ENCODE measurements at places on chromosomes 4 and X.

- DNase-seq = no peak
Measured at GRCh38 chr4:97038146-97038516, 1105.1 kb downstream of the STPG2 start.

DNA sequence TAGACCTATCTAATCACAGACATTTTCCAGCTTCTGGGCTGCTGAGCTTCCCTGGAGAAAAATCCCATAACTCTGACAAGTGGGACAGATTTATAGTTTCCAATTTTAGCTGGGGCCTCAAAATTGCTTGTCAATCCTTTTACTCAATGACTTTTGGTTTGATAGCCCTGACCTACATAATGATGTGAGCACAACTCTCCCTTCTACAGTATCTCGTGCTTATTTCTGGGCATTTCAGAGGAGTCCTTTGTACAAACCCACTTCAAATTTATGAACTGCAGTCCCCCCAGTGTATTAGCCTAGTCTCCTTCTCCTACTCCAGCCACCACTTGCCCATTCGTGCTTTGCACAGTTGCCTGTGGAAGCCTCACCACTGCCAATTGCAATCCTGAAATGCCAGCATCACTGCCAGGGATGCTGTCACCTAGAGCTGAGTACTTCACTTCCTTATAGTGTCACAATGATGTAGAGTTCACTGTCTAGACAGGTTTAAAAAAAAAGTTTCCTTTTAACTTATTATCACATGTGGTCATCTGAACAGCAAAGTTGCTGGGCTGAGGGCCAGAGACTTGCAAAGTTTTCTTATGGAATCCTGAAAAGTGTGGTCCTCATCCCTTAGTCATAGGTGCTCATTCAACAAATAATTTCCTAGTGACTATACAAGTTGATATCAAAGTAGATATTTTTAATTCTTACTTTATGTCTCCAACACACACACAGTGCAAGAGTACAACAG, 21.2 kb downstream of the TRAM1L1 start:
- DNase-seq = no peak

DNA sequence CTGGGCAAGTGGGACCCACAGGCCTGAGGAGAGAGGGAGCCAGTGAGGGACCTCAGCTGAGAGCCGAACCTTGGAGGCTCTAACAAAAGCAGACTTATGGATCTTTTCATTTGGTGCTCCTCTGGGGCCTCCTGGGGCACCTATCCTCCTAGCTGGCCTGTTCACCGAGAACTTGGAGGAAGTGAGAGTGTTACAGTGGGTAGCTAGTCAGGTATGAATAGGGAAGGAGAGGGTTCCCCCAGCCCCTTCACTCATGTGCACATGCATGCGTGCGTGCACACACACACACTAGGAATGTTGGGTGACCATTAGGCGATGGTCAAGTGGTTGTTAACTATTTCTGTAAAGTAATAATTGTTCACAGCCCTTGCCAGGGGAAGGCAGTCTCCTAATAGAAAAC, 18.6 kb upstream of the TMEM185A start:
- DNase-seq = no peak

DNA sequence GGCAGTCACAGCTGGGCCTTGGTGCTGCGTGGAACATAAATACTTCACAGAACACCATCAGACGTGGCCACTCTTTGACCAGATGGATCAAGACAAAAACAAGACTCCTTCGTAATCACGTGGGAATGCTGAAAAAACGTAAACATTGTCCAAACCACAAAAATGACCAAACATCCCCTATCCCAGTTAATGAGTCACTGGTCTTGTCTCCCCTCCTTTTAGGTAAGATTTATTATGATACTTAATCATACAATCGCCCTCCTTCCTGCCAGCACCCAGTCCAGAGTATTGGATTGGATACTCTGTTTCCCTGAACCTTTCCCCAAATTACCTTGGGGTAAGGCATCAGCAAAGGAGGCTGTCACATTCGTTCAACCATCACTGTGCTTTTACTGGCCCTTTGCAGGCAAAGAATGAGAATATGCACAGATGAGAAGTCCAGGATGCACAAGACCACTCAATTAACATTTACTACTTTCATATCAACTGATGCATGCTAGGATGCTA, 601 bp upstream of the TCEANC start:
- DNase-seq = no peak

DNA sequence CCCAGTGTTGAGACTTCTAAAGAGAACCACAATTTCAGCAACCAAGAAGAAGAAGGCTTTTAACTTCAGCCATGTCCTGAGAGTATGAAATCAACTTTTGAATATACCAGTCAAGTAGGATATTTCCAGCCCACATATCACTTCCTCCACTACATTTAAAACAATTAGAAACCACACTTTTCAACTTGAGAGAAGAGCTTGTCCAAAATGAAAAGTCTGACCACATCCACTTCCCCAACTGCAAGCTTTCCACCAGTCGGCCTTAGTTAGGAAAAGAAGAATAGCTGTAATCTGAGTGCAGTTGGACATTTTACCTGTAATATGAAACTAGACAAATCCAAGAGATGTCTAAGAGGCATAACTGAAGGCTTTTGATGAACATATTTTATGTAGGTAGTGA, 101.9 kb upstream of the SLC7A11 start:
- no peak for DNase-seq

- no peak for DNase-seq
Measured at GRCh38 chr4:78584863-78585547, 33.4 kb downstream of the ANXA3 start.

DNA sequence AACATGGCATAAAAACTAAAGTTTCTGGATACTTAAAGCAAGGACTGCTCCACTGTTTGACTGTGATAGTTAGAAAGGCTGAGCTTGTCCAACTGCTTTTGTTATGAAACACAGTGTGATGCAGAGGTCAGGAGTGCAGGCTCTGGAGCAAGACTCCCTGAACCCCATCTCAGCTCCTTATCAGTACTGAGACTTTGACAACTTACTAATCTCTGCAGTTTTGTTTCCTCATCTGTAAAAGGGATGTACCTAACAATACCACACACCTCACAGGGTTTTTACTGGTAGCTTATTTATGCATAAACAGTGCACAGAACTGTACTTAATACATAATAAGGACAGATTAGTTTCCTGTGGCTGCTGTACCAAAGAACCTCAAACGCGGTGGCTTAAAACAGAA, 804.3 kb downstream of the FSTL5 start:
- no peak for DNase-seq

DNA sequence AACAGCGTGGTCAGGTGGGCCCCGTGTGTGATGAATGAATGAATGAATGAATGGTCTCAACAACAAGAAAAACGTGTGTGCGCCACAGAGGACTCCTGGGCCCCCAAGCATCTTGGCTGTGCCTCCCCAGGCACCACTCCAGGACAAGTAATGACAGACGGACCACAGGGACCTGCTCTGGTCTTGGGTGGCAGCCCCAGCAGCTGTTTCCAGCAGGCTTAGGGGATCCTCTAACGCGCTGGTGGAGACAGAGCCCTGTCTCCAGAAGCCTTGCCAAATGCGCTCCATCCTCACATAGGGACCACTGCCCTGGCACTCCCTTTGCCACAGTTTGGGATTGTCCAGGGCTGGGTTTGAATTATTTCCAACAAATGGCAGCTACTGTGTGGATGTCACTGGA, 39.1 kb downstream of the PSAPL1 start:
- DNase-seq = no peak

DNA sequence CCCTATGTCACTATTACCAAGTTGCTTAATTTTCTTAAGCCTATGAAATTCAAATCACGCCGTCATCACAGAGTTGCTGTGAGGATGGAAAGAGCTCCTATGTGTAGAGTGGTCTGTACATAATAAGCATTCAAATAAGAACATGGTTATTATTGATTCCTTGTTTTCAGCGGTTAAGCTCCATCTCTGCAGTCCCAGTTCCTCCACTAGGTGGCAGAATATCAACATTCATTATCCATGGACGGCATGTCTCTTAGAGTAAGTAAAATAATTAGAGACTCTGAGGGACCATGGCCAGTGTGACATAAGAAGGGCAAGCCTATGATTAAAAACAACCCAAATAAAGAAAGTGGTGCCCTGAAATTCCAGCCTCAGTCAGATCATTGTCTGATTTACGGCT, 132.5 kb upstream of the NHS start:
- peak; percentile 25 for DNase-seq

GRCh38 chr4:102642631-102643298, 118.0 kb downstream of the MANBA start:
- DNase-seq = no peak

- no peak for DNase-seq
Measured at GRCh38 chr4:162938738-162939485, 227.8 kb downstream of the NAF1 start.

- DNase-seq = no peak
Measured at GRCh38 chrX:118560489-118560888, 64.9 kb downstream of the DOCK11 start.

GRCh38 chr4:3740256-3740655, 25.9 kb upstream of the ADRA2C start:
- no peak for DNase-seq

- no peak for DNase-seq
Measured at GRCh38 chrX:94942603-94943002, 1268.6 kb downstream of the FAM133A start.

- no peak for DNase-seq
Measured at GRCh38 chr4:119526786-119527550, 101.6 kb downstream of the PDE5A start.

DNA sequence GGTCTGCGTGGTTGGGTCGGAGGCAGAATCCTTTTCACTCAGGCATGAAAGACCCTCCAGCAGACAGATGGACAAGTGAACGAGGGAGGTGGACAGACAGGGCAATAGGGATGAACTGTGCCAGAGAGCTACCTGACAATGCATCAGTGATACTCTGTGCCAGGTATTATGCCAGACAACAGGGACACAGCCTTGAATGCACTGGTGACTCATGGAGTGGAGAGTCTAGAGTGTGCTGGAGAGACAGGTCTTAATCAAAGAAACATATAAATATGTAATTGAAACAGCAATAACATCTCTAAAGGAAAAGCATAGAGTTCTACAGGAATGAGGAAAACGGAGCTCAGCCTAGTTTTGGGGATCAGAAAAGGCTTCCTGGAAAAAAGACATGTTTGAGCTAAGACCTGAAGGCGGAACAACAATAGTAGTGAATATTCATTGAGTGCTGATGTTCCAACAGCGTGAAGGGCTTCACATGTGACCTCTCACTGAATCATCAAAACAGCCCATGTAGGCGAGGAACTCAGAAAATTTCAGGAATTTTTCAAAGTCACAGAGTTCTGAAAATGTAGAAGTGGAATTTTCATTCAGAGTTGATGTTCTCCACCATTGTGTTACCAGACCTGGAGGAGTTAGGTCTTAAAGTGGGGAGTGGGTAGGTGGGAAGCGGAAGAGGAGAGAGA, 20.0 kb upstream of the FGFBP2 start:
- DNase-seq = no peak

GRCh38 chr4:27964095-27964494, 1103.5 kb downstream of the STIM2 start:
- DNase-seq = no peak

GRCh38 chrX:49082271-49082871, 2.7 kb upstream of the WDR45 start:
- no peak for DNase-seq

GRCh38 chr4:107468156-107468555, 251.9 kb downstream of the PAPSS1 start:
- no peak for DNase-seq

DNA sequence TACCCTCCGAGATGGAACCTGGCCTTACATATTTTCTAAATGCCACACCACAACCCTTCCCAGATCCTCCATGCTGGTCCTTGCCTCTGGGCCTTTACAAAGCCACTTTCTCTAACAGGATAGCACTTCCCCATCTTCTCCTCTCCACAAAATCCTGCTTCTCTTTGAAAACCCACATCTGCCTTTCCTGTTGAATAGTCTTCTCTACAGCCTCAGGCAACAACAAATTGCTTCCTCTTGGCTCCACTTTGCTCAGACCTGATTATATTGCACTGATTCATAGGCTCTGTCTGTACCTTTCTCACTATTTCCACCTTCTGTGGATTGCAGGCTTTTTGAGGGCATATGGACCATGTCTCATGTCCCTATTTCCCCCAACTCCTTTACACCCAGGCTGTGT, 203.7 kb upstream of the MBNL3 start:
- DNase-seq = no peak

DNA sequence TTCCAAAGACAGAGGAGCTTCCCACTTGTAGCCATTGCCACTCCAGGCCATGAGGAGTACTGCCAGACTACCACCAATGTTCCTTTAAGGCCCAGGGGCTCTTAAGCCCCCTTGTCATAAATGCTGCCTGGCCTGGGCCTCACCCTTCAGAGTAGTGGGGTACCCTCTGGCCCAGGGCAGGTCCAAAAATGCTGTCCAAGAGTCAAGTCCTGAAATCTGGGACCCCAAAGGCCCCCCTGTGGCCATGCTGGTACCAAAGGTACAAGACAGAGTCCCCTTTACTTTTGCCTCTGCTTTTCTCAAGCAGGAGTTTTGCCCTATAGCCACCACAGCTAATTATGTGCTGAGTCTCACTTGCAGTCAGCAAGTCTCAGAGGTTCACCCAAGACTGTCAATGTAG, 16.4 kb downstream of the RAB33B start:
- DNase-seq = no peak

DNA sequence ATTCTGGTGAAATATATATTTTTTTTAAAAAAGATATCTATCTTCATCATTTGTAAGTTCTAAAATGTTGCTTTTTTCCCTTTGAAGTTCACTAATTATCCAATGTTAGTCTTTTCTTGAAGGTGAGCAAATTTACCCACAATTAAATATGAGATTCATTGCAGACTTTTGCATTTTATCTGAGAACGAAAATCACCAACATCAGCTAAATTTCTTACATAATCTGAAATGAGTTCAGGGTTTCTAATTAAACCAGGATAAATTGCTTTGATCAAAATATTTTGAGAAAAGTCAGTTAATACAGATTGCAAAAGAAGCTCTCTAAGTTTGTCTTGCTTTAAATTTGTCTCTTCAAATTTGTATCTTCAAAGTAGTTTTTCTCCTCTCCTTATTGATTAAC, 486.4 kb upstream of the FSTL5 start:
- no peak for DNase-seq

Data from CD4-positive, alpha-beta memory T cell (primary cell).